ENCODE measurements at places on chromosomes 11 and 22. TPM values are rescaled to one million over a fixed set of nuclear protein-coding genes. Genes with fewer than 3 reads are reported as not detected.

DNA sequence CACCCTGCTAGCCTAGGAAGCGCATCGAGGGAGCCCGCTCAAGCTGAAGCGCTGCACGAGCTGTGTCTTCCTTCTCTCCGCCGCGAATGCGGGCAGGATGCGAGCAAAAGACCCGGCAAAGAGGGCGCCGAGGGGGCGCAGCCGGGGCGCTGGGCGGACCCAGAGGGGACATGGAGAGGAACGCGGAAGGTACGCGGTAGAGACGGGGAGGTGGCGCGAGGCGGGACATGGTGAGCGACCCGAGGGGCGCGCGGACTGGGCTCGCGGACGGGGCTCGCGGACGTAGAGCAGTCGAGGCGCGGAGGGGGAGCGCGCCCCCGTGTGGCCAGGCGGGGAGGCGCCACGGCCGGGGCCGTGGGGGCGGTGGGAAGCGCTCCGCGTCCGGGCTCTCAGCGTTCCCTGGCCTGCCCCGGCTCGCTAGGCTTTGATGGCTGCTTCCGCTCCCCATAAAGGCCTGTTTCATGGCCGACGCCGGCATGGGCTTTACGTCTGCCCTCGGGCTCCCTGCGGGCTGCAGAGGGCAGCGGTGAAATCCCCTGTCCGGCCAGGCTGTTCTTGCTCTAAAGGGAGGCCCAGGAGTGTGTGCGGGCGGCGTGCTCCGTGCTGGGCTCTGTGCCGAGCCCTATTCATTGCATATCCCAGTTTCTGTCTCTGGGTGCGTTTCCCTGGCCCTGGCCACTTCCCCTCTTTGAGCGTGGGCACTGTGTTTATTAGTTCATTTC lies 31.2 kb upstream of the TRIM29 start:
- peaks cover 3% of the 10 kb centered on the region for H3K4me1 ChIP-seq
- peaks cover 70% of the 10 kb centered on the region for H3K27me3 ChIP-seq
- peak; percentile 42 for DNase-seq
- peak overlapping the region; percentile 47 for H3K4me3 ChIP-seq

- DNase-seq: no peak
- no peak overlapping the region for H3K27ac ChIP-seq
- no peaks in the 10 kb centered on the region for H3K27me3 ChIP-seq
- no peaks in the 10 kb centered on the region for H3K36me3 ChIP-seq
- no peaks in the 10 kb centered on the region for H3K4me1 ChIP-seq
Observed at GRCh38 chr11:23543651-23544222, 683.5 kb upstream of the CCDC179 start.

DNA sequence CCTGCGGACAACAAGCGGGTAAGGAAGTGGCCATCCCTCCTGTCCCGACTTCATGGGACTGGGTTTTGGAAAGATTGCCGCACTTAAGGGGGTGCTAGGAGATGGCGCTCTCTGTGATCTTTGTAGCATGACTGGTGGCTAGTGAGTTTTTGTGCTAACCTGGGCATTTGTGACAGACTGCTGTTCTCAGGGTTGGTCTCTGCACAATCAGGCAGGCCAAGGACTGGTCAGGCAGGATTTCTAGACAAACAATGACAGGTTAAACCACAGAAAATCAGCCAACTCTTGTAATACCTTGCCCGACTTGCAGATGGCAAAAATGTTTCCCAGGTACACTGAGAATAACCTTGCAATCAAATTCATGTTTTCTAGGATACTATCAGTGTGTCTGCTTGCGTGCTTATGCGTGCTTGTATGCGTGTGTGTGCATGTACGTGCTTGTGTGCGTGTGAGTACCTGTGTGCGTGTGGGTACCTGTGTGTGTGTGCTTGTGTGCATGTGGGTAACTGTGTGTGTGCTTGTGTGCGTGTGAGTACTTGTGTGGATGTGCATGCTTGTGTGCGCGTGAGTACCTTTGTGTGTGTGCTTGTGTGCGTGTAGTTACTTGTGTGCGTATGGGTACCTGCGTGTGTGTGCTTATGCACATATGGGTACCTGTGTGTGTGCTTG lies 25.6 kb upstream of the SORL1-AS1 start:
- peaks cover 65% of the 10 kb centered on the region for H3K4me1 ChIP-seq
- H3K36me3 ChIP-seq: peaks cover 48% of the 10 kb centered on the region
- H3K27me3 ChIP-seq: no peaks in the 10 kb centered on the region
- H3K27ac ChIP-seq: peak overlapping the region; percentile 40
- DNase-seq: no peak

GRCh38 chr22:41772198-41772597 lies 28.3 kb upstream of the CCDC134 start:
- H3K36me3 ChIP-seq: no peaks in the 10 kb centered on the region
- H3K27ac ChIP-seq: no peak overlapping the region
- DNase-seq: no peak
- no peaks in the 10 kb centered on the region for H3K27me3 ChIP-seq
- H3K4me1 ChIP-seq: peaks cover 18% of the 10 kb centered on the region

DNA sequence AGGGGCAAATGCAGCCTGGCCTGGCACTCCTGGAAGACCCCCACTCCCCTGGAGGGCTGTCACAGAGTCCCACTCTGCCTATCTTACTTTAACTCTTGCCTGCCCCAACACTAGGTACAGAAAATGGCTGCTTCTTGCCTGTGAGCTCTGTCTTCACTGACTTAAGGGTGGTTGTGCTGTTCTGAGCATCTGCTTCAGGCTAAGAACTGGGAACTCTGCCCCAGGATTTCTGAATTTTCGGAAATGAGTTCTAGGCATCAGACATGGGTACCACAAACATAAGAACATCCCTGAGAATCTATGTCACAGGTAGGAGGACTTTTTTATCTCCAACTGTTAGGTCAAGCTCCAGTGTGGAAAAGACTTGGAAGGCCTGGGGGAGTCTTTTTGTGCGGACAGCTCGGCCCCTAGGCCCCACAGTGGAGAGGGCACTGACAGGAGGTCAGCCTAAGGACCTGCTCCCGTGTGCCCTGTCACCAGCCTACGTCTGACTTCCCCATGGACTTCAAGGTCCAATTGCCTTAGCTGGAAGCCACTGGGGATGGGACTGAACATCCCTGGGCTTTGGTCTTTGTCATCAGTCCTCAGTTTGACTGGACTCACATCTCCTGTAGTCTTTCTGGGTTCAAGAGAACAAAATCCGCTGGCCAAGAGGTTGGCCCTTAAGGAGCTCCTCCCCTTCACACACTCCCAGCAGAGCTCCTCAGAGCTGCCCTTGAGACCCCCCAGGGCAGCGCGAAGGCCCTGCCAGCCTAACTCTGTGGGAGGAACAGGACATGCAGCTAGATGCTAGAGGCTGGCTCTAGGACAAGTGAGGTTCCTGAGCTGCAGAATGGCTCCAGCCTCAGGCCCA lies 31.9 kb downstream of the PPP2R1B start:
- H3K27ac ChIP-seq: no peak overlapping the region
- H3K4me3 ChIP-seq: no peak overlapping the region
- H3K4me1 ChIP-seq: no peaks in the 10 kb centered on the region
- no peak for DNase-seq

DNA sequence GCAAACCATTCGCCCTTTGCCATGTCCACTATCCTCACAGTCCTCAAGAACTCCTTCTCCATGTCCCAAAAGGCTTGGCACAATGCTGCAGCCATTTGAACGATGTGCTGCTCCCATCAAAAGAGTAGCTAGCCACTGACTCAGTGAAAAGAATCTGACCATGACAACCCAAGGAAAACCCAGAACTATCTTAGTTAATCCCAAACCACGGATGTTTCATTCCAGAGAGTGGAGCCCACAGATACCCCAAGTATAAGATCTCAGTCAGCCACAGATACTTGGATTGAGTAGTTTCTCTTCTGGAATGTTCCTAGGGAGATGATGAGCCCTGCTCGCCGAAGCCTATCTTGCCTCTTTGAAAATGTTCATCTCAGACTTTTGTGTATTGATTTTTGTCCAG lies 176.9 kb downstream of the NAV2 start:
- H3K4me3 ChIP-seq: no peak overlapping the region
- H3K27me3 ChIP-seq: no peaks in the 10 kb centered on the region
- no peaks in the 10 kb centered on the region for H3K36me3 ChIP-seq
- DNase-seq: no peak
- H3K27ac ChIP-seq: no peak overlapping the region

GRCh38 chr22:36267896-36268485 lies 15.1 kb downstream of the APOL1 start:
- peaks cover 2% of the 10 kb centered on the region for H3K4me1 ChIP-seq
- H3K27me3 ChIP-seq: no peaks in the 10 kb centered on the region
- H3K36me3 ChIP-seq: peaks cover 47% of the 10 kb centered on the region
- H3K4me3 ChIP-seq: no peak overlapping the region
- no peak for DNase-seq

- no peak overlapping the region for H3K4me3 ChIP-seq
- peaks cover 17% of the 10 kb centered on the region for H3K27me3 ChIP-seq
- H3K4me1 ChIP-seq: no peaks in the 10 kb centered on the region
- DNase-seq: no peak
- H3K27ac ChIP-seq: no peak overlapping the region
Observed at GRCh38 chr11:88106666-88107065, 68.6 kb downstream of the RAB38 start.

DNA sequence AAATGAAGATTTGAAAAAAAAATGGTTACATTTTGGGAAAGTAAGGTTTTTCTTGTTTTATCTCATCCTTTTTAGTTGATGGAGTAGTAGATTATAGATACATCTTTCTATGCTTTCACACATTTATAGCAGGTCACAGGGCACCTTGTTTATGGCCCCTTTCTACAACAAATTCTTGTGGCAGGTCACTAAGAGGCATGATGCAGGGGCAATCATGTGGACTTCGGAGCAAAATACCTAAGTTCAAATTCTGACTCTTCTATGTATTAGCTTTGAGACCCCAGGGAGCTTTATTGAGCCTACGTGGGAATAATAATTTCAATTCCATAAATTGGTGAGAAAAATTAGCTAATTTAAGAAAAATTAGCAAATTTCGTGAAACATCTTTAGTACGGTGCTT lies 177.4 kb downstream of the DSCAML1 start:
- H3K4me1 ChIP-seq: no peaks in the 10 kb centered on the region
- no peaks in the 10 kb centered on the region for H3K36me3 ChIP-seq
- DNase-seq: no peak
- H3K4me3 ChIP-seq: no peak overlapping the region

DNA sequence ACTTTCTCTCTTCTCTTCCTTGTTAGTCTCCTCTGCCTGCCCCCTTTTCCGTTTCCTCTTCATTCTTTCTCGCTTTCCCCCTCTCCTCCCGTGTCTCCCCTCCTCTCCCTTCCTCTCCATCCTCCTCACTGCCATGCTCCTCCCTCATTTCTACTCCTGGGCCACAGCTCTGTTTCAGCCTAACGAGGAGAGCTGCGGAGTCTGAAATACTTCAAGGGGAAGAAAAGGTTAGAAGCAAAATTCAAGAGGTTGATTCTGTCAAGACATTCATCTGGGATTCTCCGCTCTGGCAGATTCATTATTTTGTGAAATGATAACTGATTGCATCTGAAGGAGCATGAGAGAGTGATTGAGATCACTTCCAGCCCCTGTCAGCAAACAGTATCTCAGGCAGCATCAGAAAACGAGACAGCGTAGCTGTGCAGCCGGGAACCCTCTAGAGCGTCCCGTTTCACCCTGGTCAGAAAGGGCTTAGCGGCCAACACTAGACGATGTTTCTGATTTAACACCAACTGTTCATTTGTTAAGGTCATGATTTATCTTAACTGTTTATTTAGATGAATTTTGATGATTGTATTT lies 279.3 kb upstream of the B3GAT1 start:
- DNase-seq: no peak
- H3K4me3 ChIP-seq: no peak overlapping the region
- no peak overlapping the region for H3K27ac ChIP-seq
- H3K36me3 ChIP-seq: no peaks in the 10 kb centered on the region
- H3K27me3 ChIP-seq: peaks cover 7% of the 10 kb centered on the region
- H3K4me1 ChIP-seq: no peaks in the 10 kb centered on the region

- H3K27me3 ChIP-seq: no peaks in the 10 kb centered on the region
- H3K36me3 ChIP-seq: no peaks in the 10 kb centered on the region
- H3K4me1 ChIP-seq: no peaks in the 10 kb centered on the region
Observed at GRCh38 chr11:132792341-132793140, 739.8 kb downstream of the OPCML start.

GRCh38 chr22:33192156-33192555 lies 134.0 kb upstream of the SYN3 start:
- H3K27me3 ChIP-seq: peaks cover 3% of the 10 kb centered on the region
- DNase-seq: no peak
- no peaks in the 10 kb centered on the region for H3K36me3 ChIP-seq
- no peak overlapping the region for H3K27ac ChIP-seq
- no peaks in the 10 kb centered on the region for H3K4me1 ChIP-seq

- no peak overlapping the region for H3K27ac ChIP-seq
- H3K27me3 ChIP-seq: no peaks in the 10 kb centered on the region
- no peaks in the 10 kb centered on the region for H3K4me1 ChIP-seq
- no peak overlapping the region for H3K4me3 ChIP-seq
Observed at GRCh38 chr11:128936606-128937251, 5.9 kb downstream of the TP53AIP1 start.

GRCh38 chr11:132185726-132186592 lies 815.5 kb downstream of the NTM start:
- no peak overlapping the region for H3K4me3 ChIP-seq
- no peaks in the 10 kb centered on the region for H3K36me3 ChIP-seq
- H3K4me1 ChIP-seq: no peaks in the 10 kb centered on the region
- no peaks in the 10 kb centered on the region for H3K27me3 ChIP-seq

- peak; percentile 64 for DNase-seq
- peak overlapping the region; percentile 85 for H3K4me3 ChIP-seq
- no peaks in the 10 kb centered on the region for H3K27me3 ChIP-seq
- H3K36me3 ChIP-seq: no peaks in the 10 kb centered on the region
- H3K27ac ChIP-seq: peak overlapping the region; percentile 55
- peaks cover 19% of the 10 kb centered on the region for H3K4me1 ChIP-seq
Observed at GRCh38 chr11:3808861-3809623, 682 bp downstream of the PGAP2 start.

DNA sequence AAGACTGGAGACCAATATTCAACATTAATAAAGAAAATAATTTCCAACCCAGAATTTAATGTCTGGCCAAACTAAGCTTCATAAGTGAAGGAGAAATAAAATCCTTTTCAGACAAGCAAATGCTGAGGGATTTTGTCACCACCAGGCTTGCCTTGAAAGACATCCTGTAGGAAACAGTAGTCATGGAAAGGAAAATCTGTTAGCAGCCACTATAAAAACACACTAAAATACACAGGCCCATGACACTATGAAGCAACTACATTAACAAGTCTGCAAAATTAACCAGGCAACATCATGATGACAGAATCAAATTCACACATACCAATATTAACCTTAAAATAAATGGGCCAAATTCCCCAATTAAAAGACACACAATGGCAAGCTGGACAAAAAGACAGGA lies 2.4 kb upstream of the CASP4 start:
- H3K4me1 ChIP-seq: peaks cover 24% of the 10 kb centered on the region
- H3K27me3 ChIP-seq: no peaks in the 10 kb centered on the region
- peaks cover 43% of the 10 kb centered on the region for H3K36me3 ChIP-seq
- no peak overlapping the region for H3K4me3 ChIP-seq

- no peaks in the 10 kb centered on the region for H3K36me3 ChIP-seq
- peaks cover 12% of the 10 kb centered on the region for H3K4me1 ChIP-seq
- H3K4me3 ChIP-seq: no peak overlapping the region
- H3K27ac ChIP-seq: no peak overlapping the region
Observed at GRCh38 chr11:45343444-45343843, 57.3 kb upstream of the SYT13 start.

Gene FLRT1
- 0.23 TPM for total RNA-seq

Gene AIFM3
- 0.23 TPM for total RNA-seq

Gene DCHS1
- 0.25 TPM for total RNA-seq

Gene RFPL1
- total RNA-seq: not detected

Gene PIK3IP1
- 57.8 TPM for total RNA-seq

Gene C11orf98
- total RNA-seq: 88.4 TPM

Gene DTX4
- 0.48 TPM for total RNA-seq

All from activated CD4-positive, alpha-beta memory T cell treated with anti-CD3 and anti-CD28 coated beads, Interleukin-2, amount 10 ng/mL, durations not matched to agents 7 days and 5 days (primary cell).